GM12891 (cell line): ENCODE measurements at places on chromosomes 2 and 18.

- DNase-seq = no peak
Observed at GRCh38 chr2:159713631-159714246, 1.4 kb downstream of the MARCHF7 start.

DNA sequence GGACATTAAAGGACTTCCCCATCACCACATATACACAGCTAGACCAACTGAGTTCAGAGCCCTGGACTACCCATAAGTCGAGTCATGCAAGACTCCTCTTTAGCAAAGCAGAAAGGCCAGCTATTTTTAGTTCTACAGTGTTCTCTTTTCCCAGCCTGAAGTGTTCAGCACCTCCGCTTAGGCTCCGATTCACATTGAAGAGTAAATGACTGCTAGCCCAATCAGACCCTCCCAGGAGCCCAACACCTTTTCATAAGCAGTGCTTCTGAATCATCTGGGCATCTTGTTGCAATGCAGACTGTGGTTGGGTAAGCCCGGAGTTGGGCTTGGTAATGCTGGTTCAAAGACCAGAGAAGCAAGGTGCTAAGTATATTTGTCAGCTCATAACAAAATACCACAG is 138.6 kb upstream of the MSH6 start:
- DNase-seq = no peak

- no peak for DNase-seq
Observed at GRCh38 chr2:17311771-17312511, 206.3 kb downstream of the RAD51AP2 start.

DNA sequence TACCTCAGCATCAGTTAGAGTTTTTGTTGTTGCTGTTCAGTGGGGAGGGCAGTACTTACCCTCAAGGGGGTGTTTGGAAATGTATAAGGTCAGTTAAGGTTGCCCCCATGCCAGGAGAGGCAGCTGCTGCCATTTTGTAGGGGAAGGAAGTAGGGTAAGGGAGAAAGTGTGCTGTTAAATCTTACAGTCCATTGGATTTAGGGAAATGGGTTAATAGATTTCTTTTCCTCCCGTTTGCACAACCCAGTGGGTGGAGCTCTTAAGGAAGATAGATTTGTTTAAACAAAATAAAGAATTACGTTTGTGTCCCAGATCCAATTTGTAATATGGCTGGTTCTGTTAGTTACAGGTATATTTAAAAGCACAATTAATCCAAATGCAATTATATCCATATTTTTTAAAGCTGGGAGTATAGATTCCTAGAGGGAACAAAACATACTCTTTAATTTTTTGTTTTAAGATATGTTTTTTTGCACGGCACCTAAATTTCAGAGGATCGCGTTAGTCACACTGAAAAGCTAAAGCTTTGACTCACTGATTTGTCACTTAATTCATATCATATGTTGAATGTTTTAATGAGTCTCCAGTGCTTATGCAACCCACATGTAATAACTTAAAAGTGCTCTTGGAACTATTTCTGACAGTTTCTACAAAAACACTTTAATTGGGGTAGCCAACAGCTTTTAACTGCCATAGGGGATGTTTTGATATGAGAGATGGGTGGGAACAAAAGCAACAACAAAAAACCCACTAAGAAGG is 9.0 kb upstream of the CWC22 start:
- DNase-seq = no peak

DNA sequence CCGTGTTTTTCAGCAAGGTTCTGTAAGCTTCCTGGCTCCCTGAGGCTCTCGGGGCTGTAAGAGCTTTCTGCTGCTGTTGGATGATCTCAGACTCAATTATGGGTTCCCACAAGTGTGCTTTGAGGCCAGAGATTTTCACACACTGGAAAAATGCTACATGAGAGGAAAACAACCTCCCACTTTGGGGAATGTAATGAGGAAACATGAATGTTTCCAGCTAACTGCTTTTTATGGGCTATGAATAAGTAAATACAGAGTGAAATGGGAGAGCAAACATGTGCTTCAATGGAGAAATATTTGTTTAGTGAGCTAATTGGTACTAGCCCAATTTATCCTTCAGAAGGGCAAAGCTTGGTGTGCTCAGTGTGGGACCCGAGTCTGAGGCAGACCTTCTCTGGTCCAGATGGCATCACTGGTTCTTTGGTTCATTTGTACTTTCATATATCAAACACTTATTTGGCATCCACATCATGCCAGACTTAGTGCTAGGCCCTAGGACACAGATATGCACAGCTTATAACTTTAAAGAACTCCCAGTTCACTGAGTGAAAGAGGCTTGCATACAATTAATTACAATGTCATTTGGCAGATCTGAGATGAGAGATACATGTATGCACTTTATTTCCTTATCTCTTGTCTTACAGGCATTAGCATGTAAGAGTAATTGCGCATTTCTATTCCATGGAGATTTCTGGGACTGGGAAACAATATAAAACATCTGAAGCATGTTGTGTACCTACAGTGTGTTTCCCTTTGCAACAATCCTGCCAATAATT is 248.8 kb downstream of the RDH14 start:
- DNase-seq = no peak

GRCh38 chr2:46445556-46445955 is 33.8 kb upstream of the TMEM247 start:
- DNase-seq = no peak

DNA sequence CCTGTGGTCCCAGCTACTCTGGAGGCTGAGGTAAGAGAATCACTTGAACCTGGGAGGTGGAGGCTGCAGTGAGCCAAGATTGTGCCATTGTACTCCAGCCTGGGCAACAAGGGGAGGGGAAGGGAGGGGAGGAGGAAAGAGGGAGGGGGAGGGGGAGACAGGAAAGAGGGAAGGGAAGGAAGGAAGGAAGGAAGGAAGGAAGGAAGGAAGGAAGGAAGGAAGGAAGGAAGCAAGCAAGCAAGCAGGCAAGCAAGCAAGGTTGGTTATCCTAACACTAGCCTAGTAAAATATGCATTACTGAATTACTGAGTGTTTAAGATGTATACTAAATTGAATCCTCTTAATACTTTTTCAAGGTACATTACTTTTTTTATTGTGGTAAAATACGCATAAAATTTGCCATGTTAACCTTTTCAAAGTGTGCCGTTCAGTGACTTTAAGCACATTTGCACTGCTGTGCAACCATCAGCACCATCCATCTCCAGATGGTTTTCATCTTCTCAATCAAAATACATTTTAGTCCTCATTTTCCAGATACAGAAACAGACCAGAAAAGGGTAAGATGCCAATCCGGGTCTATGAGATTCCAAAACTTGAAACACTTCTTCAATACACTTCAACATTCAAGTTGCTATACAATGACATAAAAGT is 28.9 kb downstream of the NCKAP1 start:
- DNase-seq = no peak

DNA sequence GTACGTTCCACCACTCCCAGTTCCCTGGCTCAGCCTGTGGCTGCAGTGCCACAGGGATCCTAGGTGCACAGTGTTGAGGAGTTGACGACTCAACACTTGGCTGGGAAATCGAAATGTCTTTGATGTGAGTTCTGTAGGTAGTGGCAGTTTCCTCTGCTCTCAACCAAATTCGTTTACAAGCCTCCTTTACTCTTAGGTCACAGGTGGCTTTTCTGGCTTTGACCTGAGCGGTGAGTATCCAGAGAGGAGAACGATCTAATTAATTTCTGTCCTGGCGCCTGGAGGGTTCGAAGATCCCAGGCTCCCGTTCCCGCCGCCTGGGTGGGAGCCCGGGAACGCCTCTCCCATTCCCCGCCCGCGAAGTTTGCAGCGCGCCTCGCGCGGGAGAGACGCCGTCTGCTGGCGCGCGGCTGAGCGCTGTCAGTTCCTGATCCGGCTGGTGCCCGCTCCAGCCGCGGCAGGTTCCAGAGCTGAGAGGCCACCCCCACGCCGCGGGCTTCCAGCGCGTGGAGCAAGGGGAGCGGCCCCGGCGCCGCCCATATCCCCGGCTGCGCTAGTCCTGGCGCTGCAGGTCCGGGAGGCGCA is at the start of gene LAMA3:
LAMA3 (plus strand) TSS at position 423 of the 585 bp plus-strand sequence. CDS start 231 bp downstream, outside the sequence.
- DNase-seq = no peak

GRCh38 chr2:132760405-132760804 is 90.4 kb upstream of the LYPD1 start:
- DNase-seq = no peak

DNA sequence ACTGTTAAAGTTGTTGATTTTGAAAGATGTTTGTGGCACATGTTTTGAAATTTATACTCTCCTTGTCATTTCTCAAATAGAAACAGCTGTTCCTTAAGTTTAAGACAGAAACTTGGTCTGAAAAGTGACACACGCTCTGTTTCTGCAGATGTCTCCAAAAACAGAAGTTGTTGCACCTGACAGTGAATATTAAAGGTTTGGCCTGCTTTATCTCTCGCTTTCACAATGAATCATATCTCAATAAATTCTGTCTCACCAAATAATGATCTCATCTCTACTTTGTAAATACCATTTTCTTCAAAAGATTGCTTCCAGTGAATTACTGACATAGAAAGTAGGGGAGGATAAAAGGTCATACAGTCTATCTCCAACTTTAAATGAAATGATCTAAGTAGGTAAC is 294.9 kb upstream of the SYT4 start:
- no peak for DNase-seq

DNA sequence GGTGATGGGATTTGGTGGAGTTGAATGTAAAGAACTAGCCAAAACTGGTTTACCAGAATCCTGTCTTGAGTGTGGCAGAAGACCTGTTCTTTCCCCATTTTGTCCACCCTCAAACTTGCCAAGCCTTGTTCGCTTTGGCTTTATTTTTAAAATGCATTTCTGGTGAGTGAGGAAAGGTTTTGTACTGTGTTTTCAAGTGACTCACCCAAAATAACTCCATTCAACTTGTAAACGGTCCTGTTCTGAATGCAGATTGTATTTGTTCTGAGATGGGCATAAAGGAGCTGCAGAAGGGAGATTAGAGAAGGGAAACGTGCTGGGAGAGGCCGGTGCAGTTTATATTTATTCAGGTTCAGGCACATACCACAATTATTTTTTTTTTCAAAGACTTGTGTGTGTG is 5.3 kb upstream of the ITPRID2 start:
- DNase-seq = no peak

- no peak for DNase-seq
Observed at GRCh38 chr2:25954199-25954752, 28.0 kb downstream of the KIF3C start.

- no peak for DNase-seq
Observed at GRCh38 chr18:46369323-46369722, 265.1 kb downstream of the HAUS1 start.

- no peak for DNase-seq
Observed at GRCh38 chr2:100141906-100142305, 484 bp downstream of the AFF3 start.

DNA sequence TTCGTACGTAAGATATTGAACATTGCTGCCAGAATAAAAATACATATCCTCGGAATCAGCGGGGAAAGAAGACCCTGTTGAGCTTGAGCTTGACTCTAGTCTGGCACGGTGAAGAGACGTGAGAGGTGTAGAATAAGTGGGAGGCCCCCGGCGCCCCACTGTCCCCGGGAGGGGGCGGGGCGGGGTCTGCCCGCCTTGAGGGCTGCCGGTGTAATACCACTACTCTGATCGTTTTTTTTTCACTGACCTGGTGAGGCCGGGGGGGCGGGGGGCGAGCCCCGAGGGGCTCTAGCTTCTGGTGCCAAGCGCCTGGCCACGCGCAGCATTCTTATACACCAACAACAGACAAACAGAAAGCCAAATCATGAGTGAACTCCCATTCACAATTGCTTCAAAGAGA is 324.0 kb upstream of the REG3G start:
- DNase-seq = no peak

- no peak for DNase-seq
Observed at GRCh38 chr2:71801556-71801955, 346.1 kb downstream of the CYP26B1 start.

- DNase-seq = no peak
Observed at GRCh38 chr2:57429831-57430230, 616.8 kb upstream of the VRK2 start.
